Umbilical cord (tissue), 2 donors: ENCODE measurements at places on chromosomes 5 and 9. TPM values are rescaled to one million over a fixed set of nuclear protein-coding genes. Genes with fewer than 3 reads are reported as not detected.
A peak's percentile ranks its signal among the peaks of the same experiment; 100 is the strongest.

GRCh38 chr9:35816708-35817107 is 1.9 kb upstream of the HINT2 start:
- no peak for DNase-seq

DNA sequence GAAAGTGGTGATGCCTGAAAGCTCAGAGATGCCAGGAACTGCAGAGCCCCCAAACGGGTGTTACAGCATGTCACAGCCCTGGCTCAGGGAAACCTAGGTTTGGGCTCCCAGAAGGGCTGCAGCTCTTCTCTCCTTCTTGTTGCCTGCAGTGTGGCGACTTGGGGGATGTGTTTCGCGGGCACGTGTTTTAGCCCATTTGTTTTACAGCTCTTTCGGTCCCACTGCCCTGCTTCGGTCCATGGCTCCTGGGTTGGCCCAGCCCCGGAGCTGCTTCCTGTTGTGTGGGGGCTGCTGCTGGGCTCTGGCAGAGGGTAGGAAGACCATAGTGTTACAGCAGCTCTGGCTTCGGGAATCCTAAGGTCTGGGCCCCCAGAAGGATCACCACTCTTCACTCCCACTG is 222.9 kb upstream of the RIOK2 start:
- no peak for DNase-seq

- DNase-seq = peak; percentile 55
These were observed 23.3 kb downstream of the TNFSF8 start for GRCh38 chr9:114906922-114907571.

DNA sequence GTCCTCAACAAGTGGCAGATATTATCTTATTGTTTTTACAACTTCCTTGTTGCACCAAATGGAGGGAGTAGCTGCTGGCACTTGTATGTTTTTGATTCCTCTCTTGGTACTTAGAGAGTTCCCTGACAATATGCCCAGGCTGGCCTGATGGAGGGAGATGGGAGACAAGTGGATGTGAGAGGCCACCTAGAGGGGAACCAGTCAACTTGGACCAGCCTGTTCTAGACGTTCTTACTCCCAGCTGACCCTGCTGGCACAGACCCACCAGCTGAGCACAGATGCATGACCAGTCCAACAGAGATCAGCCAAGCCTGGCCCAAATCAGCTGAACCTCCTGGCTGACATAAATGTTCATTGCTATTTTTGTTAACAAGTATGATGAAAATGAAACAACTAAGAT is 60.9 kb upstream of the GDNF start:
- peak; percentile 19 for DNase-seq

GRCh38 chr5:118701791-118702190 is 286.6 kb downstream of the DTWD2 start:
- no peak for DNase-seq

CFAP157 gene
- total RNA-seq = 2.9 TPM
